Pancreas (tissue), 10 donors: ENCODE measurements at places on chromosomes 11 and 22. TPM values are rescaled to one million over a fixed set of nuclear protein-coding genes. Genes with fewer than 3 reads are reported as not detected.

The OR51B4 gene
- polyA plus RNA-seq, result not detected

The SMC1B gene
- polyA plus RNA-seq, result not detected

DNA sequence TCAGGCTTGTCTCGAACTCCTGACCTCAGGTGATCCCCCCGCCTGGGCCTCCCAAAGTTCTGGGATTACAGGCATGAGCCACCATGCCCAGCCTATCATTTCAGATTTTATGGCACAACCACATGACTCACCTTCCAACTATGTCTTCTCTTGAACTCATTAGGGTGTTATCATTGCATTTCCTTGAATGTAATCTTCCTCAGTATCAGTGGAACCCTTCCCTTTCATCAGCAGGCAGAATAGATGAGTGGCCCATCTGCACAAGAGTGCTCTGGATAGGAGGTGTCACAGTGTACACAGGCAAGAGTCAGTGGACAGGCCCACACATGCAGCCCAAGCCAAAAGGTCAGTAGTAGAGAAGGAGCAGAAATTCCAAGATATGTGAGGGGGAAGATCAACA lies 29.1 kb upstream of the AQP11 start:
- DNase-seq, result no peak

GRCh38 chr22:22703715-22704114 lies 59.3 kb downstream of the GGTLC2 start:
- DNase-seq, result no peak

- DNase-seq, result no peak
Observed at GRCh38 chr11:32931606-32932005, 39.0 kb downstream of the QSER1 start.

GRCh38 chr11:114175706-114176105 lies 116.2 kb downstream of the ZBTB16 start:
- no peak for DNase-seq

DNA sequence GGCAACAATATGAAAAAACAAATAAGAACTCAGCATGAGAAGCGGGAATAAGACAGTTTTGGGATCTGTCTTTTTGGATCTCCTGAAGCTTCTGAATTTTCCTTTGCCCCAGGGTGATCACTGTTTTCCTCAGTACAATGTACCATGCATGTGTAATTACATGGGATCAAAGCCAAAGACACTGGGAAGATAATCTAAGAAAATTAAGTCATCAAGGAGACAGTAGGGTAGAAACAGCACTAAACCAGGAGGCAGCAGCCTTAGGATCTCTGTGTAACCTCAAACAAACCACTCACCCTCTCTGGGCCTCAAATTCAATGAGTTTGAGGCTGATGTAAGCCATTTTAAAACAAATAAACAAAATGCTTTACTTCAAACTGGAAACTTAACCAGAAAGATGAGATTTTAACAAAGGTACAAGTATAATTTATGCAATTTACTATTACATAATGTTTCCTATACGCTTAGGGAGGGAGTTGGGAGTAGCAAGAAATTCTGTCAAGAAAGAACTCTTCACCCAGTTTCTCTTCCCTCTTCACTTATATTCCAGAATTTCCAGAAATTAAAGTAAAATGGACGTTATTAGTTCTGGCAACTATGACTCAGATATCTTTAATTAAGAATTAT lies 77.0 kb downstream of the RAB30 start:
- no peak for DNase-seq

DNA sequence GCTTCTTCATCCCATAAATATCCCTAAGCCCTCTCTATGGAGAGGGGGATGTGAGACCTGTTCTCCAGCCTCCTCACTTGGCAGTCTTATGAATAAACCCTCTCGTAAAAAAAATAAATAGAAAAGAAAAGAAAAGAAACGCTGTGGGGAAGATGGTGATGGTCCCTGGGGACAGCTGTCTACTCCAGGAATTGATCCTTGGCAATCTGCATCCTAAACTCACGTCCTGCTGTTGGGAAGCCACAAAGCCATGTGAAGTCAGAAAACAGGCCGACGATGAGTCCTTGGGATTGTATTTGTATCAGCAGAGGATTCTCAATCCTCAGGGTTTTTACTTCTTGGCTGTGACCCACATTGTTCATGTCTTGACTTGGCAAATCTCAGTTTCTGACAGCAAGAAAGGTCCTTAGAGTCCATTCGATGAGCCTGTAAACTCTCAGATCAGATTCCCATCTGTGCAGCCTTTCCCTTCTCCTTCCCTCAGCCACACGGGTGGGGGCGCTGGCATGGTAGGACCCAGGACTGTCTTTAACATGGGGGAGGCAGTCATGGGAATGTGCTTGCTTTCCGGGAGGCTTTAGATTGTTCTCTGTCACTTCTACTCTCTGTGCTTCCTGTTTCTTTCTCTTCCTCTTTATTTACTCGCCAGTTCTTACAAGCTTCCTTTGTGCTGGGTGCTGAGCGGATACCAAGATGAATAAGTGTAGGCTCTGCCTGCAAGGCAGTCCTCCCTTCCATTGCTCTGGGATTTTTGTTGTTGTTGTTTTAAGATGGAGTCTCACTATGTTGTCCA lies 24.9 kb downstream of the TCP11L1 start:
- no peak for DNase-seq

DNA sequence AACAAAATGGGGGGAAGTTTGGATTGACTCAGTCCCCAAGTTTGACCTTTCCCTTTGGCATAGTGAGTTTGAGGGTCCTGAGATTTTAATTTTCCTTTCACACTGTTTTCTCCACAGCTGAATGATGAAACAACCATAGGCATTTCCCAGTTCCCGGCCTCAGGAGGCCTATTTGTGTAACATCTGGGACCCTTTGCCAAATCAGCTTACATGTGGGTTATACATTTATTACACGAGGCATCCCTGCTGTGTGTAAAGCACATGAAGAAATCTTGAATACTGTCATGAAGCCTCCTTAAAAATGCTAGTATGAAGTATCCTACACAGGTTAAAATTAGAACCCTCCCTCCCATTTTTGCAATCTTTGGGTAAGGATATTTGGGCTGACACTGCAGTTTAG lies 44.6 kb upstream of the SPON1 start:
- DNase-seq, result no peak

- DNase-seq, result no peak
Observed at GRCh38 chr11:14424096-14424495, 65.1 kb upstream of the RRAS2 start.

DNA sequence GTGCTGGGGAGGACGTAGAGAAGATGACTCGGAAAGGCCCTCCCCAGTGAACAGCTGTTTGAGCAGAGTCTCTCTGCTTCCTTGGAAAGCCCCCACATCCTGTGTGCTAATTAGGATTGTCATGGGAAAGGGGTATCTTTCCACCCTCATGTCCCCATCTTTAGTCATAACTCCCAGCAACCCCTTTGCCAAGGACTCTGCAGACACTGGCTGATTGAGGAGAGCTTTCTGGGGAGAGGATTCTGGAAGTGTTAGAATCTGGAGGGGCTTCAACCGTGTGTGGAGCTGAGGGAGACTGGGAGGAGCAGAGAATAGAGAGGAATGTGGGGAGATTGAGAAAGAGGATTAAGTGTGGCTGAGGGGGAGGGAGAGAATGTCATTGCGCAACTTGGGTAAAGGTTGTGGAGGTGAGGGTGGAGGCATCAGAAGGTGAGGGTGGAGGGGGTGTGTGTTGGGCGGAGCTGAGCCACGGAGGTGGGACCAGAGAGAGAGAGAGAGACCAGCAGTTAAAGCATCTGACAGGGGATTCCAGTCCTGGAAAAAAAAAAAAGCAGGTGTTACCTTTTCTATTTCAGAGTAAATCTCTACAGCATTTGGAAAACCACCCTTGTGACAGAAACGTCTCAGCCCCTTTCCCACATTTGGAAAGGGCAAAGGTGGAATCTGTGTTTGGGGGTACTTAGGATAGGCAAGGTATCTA lies 2.2 kb downstream of the DTX4 start:
- no peak for DNase-seq

- no peak for DNase-seq
Observed at GRCh38 chr11:70158201-70158600, 44.9 kb upstream of the FADD start.
